Stimulated activated CD4-positive, alpha-beta T cell treated with anti-CD3 and anti-CD28 coated beads, Interleukin-2, amount 100 ng/mL, for 48 hours (primary cell): ENCODE measurements at places on chromosomes 5 and 9.

GRCh38 chr9:94679587-94679986 is 40.3 kb upstream of the FBP1 start:
- DNase-seq, result no peak

GRCh38 chr9:1271786-1272185 is 221.6 kb downstream of the DMRT2 start:
- DNase-seq, result no peak

- DNase-seq, result no peak
Observed at GRCh38 chr5:159522841-159523240, 192.6 kb upstream of the IL12B start.

GRCh38 chr9:99445920-99446319 is 223.8 kb downstream of the SEC61B start:
- no peak for DNase-seq
